Stimulated activated CD4-positive, alpha-beta T cell treated with anti-CD3 and anti-CD28 coated beads, Interleukin-1b, Interleukin-23, amount 100 ng/mL, for 48 hours (primary cell): ENCODE measurements at places on chromosomes 16 and 17.

- DNase-seq, result no peak
These were observed 15.6 kb downstream of the PDK2 start for GRCh38 chr17:50110591-50111349.

GRCh38 chr17:79966681-79967080, 69.0 kb downstream of the TBC1D16 start:
- DNase-seq, result no peak

DNA sequence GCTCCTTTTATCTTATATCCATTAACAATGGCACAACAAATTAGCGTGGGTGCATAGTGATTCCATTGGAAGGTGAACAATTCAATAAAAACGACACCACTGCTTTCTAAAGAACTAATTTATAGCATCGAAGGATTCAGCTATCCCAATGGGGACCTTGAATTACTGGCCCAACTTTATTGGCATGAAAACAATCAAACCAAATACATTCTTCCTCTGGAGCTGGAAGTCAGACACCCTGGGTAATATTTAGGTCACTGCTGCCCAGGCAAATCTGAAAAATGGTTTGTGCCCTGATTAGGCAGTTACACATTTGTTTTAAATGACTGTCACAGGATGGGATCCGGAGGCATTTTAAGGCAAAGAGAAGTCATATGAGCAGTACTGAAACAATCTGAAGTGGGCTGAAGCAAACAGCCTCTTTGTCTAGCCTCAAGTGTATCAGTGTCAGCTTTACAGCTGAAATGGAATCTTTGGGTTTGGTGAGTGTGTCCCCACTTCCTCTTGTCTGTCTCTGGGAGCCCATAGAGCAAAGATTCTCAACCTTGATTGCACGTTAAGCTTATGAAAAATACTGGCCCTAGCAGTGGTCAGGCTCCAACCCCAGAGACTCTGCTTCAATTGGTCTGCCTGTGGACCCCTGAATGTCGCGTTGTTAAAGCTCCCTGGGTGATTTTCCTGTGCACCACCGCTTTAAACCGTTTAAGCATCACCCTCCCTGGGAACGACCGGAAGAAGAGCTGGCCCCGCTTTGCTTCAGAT, 30.3 kb downstream of the CDK5R1 start:
- no peak for DNase-seq

DNA sequence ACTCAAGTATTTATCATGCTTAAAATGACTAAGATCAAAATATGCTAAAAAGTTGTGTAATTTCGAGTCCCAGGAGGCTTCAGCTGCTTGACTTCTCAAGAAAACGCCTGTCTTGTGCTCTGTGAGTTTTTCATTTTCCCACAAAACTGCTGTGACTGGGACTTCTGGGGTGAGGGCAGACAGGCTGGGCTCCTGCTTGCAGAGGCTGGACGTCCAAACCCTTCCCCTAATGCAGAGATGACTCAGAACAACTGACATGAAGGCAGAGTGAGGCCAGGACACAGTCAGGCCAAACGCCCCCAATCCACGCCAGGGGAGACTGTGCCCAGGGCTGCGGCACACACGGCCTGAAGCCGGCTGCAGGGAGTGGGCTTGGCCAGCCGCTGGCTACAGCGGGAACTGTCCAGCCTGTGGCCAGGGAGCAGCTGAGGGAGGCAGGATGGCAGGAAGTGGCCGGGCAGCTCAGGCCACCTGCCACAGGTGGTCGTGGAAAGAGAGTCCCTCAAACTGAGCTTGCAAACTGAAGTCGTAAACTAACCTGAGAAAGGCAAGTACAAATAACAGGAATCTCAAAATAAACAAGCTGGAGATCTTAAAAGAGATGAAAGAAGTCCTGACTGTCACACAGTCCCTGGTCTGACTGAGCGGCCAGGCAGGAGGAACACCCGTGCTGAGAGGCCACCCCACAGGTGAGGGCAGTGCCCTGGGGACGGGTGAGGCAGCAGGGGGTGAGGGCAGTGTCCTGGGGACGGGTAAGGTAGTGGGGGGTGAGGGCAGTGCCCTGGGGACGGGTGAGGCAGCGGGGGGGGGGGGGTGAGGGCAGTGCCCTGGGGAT, 21.3 kb upstream of the HEXD start:
- no peak for DNase-seq

DNA sequence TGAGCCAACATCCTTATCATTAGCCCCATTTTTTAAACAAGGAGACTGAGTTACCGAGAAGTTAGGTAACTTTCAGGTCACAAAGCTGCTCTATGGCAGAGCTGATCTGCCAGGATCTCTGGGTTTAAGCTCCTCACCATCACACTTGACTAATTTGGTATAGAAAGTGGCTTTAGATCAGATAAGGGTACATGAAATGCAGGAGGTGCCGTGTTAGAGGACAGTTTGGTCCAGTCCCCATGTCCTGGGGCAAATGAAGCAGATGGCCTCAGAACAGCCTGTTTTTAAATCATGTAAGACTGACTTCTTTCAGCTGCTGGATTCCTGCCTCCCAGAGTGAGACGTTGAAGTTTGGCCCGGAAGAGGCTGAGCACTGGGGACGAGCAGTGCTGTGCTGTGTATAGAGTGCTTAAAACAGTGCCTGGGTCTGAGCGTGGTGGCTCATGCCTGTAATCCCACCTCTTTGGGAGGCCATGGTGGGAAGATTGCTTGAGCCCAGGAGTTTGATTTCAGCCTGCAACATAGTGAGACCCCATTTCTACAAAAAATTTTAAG, 187.0 kb upstream of the CACNG3 start:
- no peak for DNase-seq

- DNase-seq, result no peak
These were observed 1.2 kb upstream of the TNRC6C start for GRCh38 chr17:77957235-77957856.

DNA sequence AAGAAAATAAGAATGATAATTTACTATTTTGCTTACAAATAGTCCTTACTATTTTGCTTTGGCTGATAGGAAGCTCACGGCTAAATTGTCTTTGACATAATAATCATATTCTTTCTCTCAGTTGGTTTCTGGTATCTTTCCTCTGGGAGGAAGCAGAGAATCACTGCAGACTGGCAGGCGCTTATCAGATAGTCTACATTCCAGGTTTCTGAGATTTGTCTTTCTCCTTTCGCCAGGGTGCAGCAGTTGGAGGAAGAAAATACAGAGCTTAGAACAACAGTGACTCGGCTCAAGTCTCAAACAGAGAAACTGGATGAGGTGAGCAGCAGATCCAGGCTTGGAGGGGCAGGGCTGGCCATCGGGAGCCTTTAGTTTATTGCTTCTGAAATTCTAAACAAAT, 136.1 kb downstream of the RAB11FIP4 start:
- DNase-seq, result no peak

- DNase-seq, result peak; percentile 44
These were observed 13.1 kb downstream of the FMNL1 start for GRCh38 chr17:45234641-45235415.

- no peak for DNase-seq
These were observed 101.4 kb downstream of the PITPNC1 start for GRCh38 chr17:67478401-67479041.

GRCh38 chr16:52022177-52022576, 524.8 kb downstream of the TOX3 start:
- DNase-seq, result no peak

GRCh38 chr16:76214856-76215255, 62.3 kb upstream of the CNTNAP4 start:
- DNase-seq, result no peak

GRCh38 chr16:69406780-69407331, 17.6 kb upstream of the CYB5B start:
- no peak for DNase-seq

DNA sequence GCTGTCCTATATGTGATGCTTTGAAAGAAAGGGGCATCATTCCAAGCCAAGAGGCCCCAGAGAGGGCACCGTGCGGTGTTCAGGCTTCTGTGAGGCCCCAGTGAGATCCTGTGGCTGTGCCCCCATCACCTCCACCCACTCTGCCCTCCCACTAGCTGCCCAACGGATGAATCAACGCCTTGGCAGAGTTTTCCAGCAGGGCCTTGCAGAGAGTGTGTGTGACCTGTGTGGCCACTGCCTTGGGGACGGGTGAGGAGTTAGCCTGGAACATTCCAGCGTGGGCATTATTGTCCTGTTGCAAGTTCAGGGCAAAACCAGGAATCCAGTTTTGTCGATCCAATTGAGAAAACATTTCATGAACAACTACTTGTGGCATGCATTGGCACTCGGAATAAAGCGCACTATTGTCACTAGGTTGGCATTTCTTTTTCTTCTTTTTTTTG, 53.7 kb downstream of the SF3B3 start:
- no peak for DNase-seq

DNA sequence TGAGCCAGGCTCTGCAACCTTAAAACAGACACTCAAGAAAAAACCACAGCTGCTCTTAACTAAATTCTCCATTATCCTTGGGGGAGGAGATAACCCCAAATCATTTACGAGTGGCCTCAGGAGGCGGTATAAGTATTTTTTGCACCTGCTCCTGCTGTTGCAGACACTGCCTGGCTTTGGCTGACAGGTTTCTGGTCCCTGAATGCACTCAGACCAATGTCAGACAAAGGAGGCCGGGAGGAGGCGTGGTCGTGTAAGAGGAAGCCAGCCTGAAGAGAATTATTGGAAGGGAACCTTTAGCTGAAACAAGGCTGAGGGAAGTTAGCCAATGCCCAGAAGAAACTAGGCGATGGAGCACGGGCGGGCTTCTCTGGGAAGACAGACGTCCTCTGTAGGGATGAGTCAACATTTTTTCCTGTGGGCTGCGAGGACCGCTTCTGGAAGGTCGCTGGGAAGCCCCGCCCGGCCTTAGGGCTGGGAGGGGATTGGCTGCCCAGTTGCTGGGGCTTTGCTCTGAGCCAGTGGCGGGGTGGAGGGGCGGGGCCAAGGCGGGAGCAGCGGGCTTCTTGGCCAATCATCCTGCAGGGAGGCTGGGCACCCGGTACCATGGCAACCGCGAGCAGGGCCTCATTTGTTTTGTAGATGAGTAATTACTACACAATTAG, 82.3 kb downstream of the CCDC182 start:
- peak; percentile 46 for DNase-seq

DNA sequence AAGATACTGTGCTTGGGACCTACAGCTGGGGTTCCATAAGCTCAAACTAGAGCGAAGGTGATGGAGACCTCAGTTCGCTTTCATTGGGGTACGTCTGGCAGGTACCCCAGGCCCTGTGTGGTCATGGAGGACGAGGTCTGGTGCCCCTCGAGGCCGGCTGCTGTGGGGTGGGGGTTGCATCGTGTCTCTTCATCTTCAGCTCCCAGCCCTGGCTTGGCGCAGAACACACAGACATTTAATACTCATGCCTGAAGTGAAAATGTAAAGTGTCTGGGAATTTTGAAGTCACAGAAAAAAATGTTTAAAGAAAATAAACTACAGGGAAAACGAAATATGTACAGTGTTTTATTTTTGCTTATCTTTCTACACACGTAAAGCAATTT, 80.5 kb downstream of the TBC1D16 start:
- no peak for DNase-seq

DNA sequence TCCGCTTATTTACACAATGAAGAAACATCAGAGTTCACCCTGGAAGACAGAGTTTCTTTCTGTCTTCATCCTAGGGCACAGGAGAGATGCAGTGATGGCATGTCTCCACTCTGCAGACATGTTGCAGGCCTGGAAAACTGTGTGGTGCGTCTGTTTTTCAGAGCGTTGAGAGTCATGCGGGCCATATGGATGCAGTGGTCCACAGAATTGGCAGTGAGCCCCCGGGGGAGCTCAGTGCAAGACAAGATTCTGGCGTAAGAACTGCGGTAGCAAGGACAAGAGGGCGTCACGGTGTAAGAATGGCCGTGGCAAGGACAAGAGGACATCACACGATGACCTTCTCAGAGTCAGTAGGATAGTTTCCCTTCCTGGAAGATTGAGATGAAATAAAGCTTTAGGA, 654.0 kb downstream of the MAF start:
- no peak for DNase-seq

DNA sequence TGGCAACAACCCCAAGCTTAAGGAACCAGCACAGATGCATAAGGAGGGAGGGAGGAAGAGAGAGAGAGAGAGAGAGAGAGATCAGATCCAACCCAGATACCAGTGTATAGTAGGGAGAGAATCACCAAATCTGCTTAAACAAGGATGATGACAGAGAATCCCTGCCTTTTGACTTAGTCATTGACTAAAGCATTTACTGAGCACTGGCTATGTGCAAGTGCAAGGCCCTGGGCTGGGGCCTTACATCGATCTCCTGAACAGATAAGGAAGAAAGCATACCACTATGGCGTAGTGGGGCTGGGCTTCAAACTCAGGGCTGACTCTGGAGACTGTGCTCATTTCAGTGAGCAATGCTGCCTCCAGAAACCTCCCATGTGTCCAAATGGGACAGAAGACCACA, 15.8 kb downstream of the TSNAXIP1 start:
- DNase-seq, result no peak

- DNase-seq, result no peak
These were observed 38.6 kb downstream of the WDR45B start for GRCh38 chr17:82609655-82610054.

- DNase-seq, result no peak
These were observed 57.6 kb downstream of the SYT17 start for GRCh38 chr16:19225651-19226050.

- no peak for DNase-seq
These were observed 10.9 kb downstream of the ARHGEF15 start for GRCh38 chr17:8320990-8321389.

DNA sequence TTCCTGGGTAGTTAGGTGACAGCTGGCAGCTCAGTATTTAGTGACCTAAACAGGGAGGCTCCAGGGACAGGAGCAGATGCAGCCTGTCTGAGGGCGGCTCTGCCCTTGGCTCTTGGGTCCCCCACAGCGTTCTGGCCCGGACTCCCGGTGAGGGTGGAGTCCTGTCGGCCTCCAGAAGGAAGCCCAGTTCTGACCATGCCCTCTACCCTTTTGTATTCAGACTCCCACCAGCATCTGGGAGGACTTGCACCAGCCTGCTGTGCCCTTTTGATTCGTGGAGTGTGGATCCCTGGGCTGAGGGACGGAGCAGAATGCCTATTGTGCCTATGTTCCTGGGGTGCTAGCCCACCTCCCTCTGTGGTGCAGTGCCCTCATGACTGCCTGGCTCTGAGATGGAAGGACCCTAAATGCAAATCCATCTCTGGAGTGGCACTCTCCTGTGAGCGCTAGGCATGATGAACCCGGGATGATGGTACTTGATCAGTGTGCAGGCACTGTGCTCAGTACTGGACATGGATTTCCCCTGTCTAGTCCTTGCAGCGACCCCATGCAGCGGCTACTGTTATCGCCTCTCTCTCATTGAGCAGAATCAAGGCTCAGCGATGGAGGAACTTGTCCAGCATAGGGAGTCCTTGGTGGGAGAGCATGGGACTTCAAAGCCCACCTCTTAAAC, 123.1 kb downstream of the SNX29 start:
- DNase-seq, result no peak

- DNase-seq, result no peak
These were observed 40.0 kb upstream of the ENDOV start for GRCh38 chr17:80374732-80375585.

GRCh38 chr17:64157669-64158180, 27.8 kb upstream of the ERN1 start:
- no peak for DNase-seq

- DNase-seq, result no peak
These were observed 1.3 kb downstream of the SNN start for GRCh38 chr16:11669380-11670146.

DNA sequence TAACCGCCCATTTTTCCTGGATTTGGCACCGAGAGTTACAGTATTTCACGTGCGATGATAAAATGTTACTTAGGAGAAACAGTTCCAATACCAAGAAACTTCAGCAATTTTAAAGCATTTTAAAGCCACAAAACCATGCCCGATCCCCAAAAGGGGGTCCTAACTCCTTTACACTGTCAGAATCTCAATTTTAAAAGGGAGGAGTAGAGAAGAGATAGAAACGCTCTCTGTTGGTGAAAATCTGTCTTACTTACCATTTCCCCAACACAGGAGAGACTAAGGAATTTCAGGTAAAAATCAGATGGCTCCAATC, 526 bp upstream of the RNASEK start:
- DNase-seq, result no peak

- no peak for DNase-seq
These were observed 4.0 kb upstream of the PERCC1 start for GRCh38 chr16:1426734-1427471.
